Chondrocyte (in vitro differentiated cells): ENCODE measurements at places on chromosomes 11 and 22. TPM values are rescaled to one million over a fixed set of nuclear protein-coding genes. Genes with fewer than 3 reads are reported as not detected.

DNA sequence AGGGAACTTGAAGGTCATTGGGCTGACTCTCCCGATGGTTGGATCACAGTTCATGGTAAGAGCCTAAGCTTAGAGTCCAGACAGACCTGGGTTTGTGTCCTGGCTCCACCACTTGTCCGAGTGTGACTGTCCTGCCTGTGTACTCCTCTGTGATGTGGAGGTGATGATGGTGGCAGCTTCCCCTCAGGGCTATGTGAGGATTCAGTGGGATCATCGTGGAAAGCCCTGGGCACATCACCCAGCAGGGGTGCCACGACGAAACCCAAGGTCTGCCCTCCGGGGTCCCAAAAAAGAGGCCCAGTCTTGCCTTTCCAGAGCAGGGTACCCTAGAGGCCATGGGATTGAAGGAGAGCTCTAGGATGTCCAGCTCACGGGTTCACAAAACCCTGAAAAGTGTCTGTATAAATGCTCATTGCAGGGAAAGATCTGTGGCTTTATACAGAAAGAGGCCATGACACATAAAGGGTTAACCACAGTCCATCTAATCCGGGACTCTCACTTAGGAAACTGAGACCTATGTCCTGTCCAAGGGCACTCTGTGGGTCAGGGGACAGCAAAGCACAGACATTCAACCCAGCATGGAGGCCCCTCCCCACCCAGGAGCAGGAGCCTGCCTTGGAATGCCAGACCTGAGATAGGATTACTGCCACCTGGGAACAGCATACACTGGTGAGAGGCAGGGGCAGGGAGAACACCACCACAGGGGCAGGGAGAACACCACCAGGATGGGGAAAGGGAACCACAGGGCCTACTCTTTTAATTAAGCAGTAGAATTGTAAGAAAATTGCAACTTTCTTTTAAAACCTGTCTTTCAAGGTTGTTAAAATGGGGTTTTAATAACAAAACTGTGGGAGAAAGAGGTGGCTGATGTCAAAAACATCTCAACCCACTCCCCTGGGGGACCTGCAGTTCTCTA, 51.3 kb downstream of the IGLL5 start:
- no peak for DNase-seq

The ZNF280B gene
- 4.5 to 4.7 TPM (median 4.6 TPM) in 3 replicates for total RNA-seq

The TMEM191B gene
- 0.67 to 1.7 TPM in 2 of 3 replicates, not detected in the other for total RNA-seq

The RTN4R gene
- total RNA-seq, result 0.75 to 5.5 TPM (median 5.5 TPM) in 3 replicates
